ENCODE measurements at places on chromosomes 2 and 18.

GRCh38 chr2:233179848-233180366 lies 71.6 kb upstream of the ATG16L1 start:
- no peak for DNase-seq

DNA sequence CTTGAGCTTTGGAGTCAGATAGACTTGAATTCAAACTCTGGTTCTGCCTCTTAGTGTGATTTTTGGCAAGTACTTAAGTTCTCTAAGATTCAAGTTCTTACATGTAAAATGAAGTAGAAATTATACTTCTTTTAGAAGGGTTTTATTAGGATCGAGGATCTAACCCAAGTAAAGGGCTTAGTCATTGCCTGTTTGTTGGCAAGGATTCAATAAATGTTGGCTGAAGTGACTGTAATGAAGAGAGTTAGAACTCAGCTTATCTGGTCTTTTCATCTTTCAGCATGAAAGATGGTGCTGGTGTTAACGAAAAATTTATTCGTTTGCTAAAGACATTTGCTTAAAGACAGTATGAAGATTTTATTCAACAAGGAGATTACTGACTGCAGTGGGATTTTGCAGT lies 315.9 kb upstream of the THUMPD2 start:
- no peak for DNase-seq

DNA sequence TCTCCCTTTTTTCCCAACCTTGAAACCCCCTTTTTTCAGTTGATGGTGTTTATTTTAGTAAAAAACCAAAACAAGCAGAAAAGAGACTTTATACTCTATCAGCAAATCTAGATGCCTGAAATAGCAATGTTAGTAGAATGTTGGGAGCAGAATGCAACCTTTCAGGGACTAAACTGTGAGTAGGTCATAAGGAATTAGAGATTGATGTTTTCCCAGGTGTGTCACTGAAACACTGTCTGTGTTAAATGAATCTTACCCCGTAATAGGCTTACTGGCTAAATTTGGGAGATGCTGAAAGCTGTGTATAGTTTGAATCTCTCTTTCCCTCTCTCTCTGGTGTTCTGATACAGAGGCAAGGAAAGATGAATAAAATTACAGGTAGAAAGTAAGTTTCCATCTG lies 43.8 kb downstream of the AGFG1 start:
- no peak for DNase-seq

DNA sequence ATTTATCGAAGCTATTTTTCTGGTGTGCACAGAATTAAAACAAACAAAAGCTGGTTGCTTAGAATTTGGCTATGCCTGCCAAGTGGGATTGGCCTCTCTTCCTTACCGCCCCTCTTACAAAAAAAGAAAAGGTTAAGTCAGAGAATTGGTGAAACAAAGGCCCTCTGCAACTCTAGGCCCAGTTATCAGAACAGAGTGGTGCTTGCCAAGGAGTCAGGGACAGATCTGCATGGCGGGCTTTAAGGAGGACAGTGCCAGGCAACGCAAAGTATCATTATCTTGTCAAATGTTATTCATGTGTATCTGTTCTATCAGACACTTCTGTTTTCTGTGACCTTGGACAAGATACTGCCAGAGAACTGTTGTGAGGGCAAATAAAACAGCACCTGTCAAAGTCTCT lies 78.3 kb downstream of the TGIF1 start:
- no peak for DNase-seq

GRCh38 chr2:167749016-167749415 lies 498.4 kb downstream of the STK39 start:
- DNase-seq: no peak

GRCh38 chr2:99998651-99999320 lies 143.6 kb downstream of the AFF3 start:
- no peak for DNase-seq

DNA sequence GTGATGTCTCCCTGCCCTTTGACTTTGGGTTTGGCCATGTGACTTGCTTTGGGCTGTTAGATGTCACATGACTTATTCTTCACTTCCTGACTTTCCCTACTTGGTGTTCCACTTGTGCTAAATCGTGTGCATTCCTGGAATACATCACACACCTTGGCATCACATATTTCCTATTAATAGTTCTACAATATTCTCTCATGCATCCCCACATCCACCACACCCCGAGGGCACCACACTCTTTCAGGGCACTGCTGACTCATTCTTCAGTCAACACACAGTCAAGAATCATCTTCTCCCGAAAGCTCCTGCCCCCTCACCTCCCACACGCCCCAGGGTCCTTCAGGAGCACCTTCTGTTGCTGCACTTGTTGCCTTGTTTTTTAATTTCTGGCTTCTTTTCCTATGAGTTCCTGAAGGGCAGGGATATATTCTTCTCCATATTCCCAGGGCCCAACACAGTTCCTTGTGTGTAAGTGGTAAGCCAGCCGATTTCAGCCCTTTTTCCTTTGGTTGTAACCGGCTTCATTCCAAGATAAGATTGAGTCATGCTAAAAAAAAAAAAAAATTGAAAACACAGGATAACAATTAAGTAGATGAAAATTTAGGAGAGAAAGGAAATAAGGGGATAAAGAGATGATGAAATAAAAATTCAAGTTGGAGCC lies 341.4 kb downstream of the SLC4A3 start:
- no peak for DNase-seq

DNA sequence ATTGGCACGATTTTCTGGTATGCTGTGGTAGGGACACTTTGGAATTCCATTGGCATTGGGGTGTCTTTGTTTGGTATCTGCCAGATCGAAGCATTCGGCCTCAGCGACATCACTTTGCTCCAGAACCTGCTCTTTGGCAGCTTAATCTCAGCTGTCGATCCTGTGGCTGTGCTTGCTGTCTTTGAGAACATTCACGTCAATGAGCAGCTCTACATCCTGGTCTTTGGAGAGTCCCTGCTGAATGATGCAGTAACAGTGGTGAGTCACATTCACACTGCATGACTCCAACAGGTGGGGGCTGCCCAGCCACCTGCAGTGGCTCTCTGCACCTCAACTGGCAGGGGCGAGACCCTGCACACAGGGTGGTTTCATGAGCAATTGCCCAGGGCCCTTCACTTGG lies 38.4 kb downstream of the SLC9A2 start:
- no peak for DNase-seq

DNA sequence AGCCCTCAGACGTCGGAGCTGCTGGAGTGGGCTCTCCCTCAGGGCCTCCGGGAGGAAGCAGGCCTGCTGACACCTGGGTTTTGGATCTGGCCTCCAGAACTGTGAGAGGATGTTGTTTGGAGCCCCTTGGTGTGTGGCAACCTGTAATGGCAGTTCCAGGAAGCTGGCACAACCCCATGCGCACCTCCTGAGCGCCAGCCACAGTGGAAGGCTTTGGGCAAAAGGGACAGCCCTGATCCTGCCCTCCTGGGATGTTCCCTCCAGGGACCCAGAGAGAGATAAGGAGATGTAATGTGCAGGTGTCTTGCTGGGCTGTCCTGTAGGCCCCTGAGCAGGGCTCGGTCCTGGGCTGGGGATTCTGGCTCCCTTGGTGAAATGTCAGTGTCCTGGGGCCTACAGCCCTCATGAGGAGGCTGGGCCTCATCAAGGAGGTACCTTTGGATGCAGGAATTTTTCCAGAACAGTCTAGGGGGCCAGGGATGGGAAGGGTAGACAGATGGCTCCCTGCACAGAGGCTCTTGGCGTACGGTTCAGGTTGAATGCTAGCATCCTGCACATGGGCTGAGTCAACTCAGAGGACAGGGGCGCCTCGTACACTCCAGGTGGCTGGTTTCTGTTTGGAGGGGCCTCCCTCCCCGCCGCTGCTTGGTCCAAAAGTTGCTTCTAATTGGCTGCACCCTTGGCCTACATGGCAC lies 61.1 kb downstream of the ASB1 start:
- no peak for DNase-seq
